ENCODE measurements at places on chromosomes 6 and 20.
A peak's percentile ranks its signal among the peaks of the same experiment; 100 is the strongest.

GRCh38 chr6:32415521-32416019, 8.6 kb upstream of the BTNL2 start:
- no peak for DNase-seq

- DNase-seq = no peak
Observed at GRCh38 chr6:36622901-36623546, 28.9 kb downstream of the SRSF3 start.

DNA sequence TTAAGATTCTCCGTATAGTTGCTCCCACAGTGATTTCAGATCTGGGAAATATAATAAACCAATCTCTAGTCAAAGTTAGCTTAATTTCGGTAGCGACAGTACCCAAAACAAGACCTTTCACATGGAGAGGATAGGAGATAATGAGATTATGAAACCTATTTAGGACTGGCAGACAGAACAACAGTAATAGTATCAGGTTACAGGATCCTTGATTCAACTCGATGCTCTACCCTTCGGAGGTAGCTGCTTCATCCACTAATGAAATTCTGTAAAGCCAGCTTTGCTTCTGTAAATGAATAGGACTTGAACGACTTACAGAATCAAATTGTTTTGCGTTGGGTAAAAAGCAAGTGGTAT, 534 bp upstream of the AKIRIN2 start:
- DNase-seq = no peak

DNA sequence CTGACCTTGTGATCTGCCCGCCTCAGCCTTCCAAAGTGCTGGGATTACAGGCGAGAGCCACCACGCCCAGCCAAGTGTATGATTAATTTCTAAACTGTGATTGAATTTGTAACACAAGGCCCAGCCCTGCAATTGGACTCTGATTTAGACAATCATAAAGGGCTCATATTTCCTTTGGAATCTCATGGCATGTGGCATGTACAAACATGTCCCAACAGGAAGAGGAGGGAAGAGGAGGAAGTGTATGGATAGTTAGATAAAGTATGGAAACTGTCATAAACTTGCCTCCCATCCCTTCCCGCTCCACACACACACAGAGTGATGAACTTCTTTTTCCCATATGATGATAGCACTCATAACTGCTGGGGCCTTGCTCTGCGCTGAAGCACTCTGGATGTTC, 27.2 kb upstream of the QKI start:
- DNase-seq = no peak

DNA sequence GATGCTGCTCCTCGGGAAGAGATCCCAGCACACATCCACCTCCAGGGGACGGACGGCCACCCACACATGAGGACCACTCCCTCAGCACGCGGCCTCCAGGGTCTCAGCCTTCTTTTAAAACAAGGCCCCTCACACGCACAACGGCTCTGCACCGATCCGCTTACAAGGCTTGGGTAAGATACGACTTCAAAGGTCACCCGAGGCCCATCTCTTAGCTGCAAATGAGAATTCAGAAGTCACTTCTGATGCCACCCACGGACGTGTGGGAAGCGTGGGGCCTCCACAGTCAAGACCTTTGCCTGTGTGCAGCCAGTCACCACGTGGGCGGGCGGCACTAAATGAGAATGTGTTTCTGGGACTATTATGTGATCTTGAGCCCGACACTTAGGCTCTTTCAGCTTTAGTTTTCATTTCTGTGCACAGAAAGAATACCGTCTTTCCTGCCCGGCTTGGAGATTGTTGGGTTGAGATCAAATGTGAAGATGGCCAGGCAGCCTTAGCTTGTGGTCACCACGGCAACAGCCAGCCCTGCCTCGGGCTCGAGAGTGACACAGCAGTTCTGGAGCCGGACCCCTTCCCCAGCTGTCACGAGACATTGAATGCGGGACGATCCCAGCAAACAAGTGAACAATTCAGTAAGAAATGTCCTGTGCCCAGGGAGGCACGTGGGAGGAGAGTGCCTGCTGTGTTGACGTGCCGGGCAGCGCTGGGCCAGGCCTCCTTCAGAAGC, 91.6 kb downstream of the RAMACL start:
- DNase-seq = no peak

DNA sequence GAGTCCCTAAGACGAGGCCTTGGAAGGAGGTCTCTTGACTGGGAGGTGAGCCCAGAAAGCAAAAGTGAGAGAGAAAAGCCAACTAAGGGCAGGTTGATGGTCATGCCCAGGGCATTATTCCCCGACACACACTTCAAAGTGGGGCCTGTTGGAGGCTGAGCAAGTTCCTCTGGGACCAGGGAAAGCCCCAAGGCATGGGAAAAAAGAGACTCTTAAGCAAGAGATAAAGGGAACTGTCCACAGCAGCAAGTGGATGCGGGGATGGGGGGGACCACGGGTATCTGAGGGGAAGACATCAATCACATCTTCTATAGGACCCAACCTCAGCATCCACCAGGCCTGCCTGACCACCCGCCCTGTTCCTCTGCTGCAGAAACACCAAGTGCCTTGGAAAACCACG, 119.9 kb upstream of the MAFB start:
- DNase-seq = no peak

- peak; percentile 44 for DNase-seq
Observed at GRCh38 chr6:138115877-138116660, 8.8 kb upstream of the PERP start.

- no peak for DNase-seq
Observed at GRCh38 chr6:46555129-46555528, 63.9 kb upstream of the RCAN2 start.

GRCh38 chr20:24448170-24448569, 21.3 kb upstream of the SYNDIG1 start:
- DNase-seq = no peak

DNA sequence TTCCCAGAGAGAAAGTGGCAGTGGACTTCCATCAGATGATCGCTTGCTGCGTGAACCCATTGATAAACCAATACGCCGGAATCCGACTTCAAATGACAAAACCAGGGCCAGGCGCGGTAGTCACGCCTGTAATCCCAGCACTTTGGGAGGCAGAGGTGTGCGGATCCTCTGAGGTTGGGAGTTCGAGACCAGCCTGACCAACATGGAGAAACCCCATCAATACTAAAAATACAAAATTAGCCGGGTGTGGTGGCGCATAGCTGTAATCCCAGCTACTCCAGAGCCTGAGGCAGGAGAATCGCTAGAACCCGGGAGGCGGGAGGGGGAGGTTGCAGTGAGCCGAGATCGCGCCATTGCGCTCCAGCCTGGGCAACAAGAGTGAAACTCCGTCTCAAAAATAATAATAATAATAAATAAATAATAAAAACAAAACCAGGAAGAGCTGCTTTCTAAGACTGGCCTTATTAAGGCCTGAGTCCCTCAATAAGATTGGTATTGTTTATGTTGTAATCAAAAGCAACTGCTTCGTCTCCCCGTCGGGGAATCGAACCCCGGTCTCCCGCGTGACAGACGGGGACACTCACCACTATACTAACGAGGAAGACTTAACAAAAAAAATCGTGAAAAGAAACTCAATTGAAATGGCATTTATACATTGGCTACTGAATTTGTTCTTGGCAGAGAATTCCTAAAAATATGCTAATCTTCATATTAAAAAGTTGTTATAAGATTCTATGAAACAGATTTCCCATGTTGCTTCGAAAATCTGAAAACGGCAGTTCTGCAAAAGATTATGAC, 110.2 kb upstream of the ZNF184 start:
- no peak for DNase-seq

DNA sequence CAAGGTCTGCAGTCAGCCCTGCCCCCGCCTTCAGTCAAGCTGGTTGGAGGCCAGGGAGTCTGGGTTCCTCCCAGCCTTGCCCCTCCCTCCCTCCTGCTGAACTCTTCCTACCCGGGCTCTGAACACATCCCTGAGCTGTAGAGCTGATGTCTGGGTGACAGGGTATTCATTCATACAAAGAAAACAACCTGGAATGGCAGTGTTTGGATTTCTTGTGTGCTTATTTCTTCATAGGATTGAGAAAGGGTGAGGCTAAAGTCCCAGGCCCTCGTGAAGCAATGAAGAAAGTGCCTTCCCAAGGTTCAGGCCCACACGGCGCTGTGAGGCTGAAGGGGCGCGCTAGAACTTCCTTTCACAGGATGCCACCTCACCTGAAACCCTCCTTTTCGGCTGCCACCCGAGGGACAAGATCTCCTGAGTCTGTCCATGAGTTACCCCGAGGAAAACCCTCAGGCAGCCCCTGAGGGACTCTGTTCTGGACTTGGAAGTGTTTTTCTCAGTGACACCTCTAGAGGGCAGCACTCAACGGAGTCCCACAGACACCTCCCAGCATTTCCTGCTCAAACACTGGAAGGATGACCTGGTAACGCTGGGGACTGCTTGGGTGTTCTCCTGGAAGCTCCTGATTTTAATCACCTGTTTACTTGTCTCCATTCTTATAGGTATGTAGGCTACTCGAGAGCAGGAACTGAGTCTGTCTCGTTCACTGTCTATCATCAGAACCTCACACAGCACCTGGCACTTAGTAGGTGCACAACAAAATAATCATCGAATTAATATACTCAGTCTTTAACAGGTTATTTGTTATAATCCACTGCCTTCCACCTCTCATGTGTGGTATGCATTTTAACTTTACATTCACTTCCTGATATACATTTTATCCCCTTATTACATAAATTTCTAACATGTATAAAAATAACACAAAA, 11.8 kb upstream of the GSTA1 start:
- DNase-seq = peak; percentile 12

DNA sequence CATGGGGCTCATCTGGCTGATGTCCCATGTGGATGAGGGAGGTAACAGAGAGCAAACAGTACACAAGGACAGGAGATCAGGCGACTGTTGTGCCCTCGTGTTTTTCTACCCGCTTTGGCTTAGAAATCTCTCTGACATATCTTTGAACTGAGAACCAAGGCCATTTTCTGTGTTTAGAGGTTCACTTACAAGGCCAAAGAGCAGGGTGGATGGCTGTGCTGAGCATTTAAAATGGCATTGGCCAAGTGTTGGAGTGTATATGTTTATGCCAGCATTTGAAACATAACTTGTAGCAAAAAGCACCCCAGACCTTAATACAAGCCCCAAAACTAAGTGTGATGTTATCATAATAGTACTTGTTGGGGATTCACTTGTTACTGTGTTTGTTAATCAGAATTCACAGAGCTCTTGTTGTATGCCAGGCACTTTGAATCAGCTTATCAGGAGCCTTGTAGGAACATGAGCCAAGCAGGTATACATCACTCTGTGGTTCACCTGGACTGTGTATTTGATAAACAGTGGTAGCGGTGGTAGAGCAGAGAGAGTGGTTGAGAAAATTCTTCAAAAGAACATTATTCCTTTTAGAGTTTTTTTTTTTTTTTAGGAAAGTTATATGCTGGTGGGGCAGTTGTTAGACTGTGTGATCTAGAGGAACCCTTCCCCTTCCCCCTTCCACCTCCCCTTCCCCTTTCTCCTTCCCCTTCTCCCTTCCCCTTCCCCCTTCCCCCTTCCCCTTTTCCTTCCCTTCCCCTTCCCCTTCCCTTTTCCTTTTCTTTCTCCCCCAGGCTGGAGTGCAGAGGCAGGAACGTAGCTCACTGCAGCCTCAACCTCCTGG, 71.3 kb downstream of the ATRN start:
- no peak for DNase-seq

- DNase-seq = no peak
Observed at GRCh38 chr6:165010556-165011535, 298.6 kb downstream of the C6orf118 start.

- DNase-seq = no peak
Observed at GRCh38 chr6:10569392-10570127, 48.4 kb downstream of the GCNT2 start.

DNA sequence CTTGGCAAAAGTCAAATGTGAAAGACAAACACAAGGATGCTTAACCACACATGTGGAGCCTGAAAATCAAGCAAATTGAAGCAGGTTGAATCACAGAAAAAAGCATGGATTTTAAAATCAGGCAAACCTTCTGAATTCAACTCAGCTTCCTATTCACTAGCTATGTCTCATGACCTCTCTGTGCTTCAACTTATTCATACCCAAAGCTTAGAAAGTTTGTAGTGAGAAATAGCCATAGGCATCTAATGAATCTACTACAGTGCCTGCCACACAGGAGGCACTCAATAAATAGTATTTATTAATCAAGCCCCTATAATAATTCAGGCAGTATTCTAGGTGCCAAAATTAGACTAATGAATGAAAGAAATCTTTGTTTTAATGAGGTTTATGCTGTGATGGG, 112.2 kb upstream of the TNFAIP3 start:
- no peak for DNase-seq

- peak; percentile 2 for DNase-seq
Observed at GRCh38 chr6:152423216-152424103, 213.7 kb downstream of the SYNE1 start.

DNA sequence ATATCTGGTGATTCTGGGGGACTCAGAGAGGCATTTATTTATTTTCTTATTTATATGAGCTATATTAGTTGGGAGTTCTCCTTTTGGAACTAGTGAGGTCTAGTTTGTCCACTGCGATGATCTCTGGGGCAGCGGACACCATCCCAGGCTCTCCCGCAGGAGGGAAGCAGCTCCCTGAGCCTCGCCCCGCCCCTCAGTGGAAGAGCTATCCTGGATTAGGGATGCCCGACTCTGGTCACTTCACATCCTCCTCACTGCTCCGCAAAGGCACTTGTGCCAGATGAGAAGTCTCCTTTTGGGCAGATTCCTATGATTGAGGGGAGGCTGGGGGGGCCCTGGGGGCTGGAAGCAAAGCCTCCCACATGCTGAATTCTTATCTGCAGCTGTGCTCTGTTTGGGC, 3.6 kb upstream of the MAS1 start:
- DNase-seq = no peak

GRCh38 chr6:100274147-100274546, 190.6 kb downstream of the SIM1 start:
- no peak for DNase-seq
